Activated naive CD4-positive, alpha-beta T cell (primary cell): ENCODE measurements at places on chromosomes 12 and 14.

DNA sequence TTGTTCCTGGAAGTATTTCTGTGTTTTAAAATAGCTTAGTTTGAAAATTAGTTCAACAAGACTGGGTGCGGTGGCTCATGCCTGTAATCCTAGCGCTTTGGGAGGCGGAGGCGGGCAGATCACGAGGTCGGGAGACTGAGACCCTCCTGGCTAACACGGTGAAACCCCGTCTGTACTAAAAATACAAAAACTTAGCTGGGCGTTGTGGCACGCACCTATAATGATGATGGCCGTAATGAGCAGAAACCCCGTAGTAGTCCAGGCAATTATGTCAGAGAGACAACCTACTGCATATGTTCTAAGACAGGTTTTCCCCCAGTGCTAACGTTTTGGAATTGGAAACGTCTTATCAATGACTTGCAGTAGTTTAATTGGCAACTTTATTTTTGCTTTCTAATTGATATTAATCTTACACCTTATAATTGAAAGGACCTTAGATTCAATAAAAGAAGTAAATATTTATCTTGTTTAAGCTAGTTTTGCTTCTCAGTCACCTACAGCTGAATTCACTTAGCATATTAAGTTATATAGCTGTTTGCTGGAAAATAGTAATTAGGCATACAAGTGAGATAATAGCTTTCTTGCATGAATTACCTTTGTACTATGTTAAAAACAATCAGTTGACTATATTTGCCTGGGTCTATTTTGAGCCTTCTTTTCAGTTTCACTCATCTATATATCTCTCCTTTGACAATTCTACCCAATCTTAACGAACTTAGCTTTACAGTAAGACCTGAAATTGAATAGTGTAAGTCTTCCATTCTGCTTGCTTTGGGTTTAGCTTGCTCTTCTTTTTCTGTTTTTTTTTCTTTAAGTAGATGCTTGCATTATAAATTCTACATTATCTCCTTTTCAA is 15.6 kb downstream of the CLECL1 start:
- DNase-seq, result no peak

DNA sequence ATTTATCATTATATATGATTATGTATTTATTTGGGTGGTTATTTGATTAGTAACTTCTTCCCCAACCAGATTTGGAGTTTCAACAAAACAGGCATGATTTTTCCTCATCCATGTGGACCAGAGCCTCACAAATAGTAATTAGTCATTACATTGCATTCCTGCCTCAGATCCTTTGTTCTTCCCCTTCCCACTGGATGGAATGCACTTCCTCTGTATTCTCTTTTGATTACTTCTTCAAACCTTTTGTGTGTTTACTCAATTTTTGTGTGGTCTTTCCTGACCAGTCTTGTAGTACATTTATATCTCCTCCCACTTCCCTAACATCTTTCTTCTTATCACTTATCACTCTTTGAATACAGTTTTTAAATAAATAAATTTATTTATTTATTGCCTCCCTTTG is 15.5 kb downstream of the SYT1 start:
- no peak for DNase-seq

DNA sequence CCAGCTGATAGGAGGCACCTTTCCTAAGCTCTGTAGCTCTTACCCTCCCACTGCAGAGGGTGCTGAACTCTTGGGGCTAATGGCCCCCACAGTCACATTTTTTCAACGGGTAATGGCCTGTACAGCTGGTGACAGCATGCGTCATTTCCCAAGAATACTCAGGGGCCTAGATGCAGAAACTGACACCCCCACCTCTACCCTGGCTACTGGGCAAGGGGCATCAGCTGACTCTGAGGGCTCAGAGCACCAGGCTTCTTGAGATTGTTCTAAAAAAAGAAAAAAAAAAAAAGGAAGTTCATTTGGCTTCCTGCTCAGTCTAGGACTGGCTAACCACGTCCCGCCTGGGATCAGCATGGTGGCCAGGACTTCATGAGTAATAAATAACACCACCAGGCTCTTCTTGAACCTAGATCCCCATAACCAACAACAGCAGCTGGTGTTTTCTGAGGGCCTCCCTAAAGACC is 35.2 kb downstream of the ZFP36L1 start:
- DNase-seq, result no peak

- no peak for DNase-seq
Measured at GRCh38 chr12:93176165-93176564, 201.6 kb upstream of the NUDT4 start.

GRCh38 chr12:46351886-46352650 is 20.5 kb downstream of the SLC38A2 start:
- no peak for DNase-seq

GRCh38 chr12:121781998-121782979 is 11.2 kb downstream of the RHOF start:
- DNase-seq, result no peak

GRCh38 chr14:65906948-65907347 is 494.4 kb downstream of the FUT8 start:
- no peak for DNase-seq

- no peak for DNase-seq
Measured at GRCh38 chr14:64253672-64254071, 40.5 kb downstream of the ESR2 start.

DNA sequence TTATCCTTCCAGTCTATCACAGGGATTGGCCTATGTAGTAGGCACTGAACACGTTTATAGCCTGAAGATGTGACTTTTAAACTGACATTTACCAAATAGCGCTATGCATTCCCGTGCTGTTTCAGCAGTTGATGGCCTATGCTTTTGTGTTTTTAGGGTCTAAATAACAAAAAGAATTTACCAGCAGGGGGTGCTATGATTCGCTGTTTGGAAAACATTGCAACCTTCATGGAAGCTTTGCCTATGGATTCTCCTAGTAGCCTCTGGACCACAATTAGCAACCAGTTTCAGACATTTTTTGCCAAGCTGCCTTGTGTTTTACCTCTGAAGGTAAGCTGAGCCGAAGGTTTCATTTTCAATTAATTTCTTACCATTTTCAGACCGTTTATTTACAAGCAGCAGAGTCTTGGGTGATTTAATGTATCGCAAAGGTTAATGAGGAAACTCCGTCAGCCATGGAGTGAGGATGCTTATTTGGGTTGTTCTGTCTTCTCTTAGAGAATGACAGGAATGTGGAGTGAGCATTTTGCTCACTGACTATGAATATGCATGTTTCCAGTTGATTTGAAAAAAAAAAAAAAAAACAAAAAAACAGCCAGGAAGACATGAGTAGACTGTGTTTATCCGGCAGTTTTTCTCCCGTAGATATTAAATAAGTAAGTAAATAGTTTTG is 133.1 kb downstream of the PRIMA1 start:
- no peak for DNase-seq

GRCh38 chr12:117101953-117102799 is 3.0 kb upstream of the TESC start:
- DNase-seq, result no peak

DNA sequence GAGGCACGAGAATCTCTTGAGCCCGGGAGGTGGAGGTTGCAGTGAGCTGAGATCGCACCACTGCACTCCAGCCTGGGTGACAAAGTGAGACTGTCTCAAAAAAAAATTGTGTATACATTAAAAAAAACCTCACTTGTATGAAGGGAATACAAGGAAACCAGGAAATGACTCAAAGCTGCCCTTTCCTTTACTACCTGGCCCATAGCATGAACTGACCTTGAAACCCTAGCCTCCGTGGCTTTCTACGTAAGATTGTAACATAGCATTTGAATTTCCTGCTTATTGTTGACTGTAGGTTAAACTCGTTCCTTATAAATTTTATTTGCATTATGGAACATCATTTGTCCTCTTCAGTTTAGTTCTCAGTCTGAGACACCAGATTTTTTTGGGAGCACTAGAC is 9.1 kb upstream of the DDX47 start:
- DNase-seq, result no peak

DNA sequence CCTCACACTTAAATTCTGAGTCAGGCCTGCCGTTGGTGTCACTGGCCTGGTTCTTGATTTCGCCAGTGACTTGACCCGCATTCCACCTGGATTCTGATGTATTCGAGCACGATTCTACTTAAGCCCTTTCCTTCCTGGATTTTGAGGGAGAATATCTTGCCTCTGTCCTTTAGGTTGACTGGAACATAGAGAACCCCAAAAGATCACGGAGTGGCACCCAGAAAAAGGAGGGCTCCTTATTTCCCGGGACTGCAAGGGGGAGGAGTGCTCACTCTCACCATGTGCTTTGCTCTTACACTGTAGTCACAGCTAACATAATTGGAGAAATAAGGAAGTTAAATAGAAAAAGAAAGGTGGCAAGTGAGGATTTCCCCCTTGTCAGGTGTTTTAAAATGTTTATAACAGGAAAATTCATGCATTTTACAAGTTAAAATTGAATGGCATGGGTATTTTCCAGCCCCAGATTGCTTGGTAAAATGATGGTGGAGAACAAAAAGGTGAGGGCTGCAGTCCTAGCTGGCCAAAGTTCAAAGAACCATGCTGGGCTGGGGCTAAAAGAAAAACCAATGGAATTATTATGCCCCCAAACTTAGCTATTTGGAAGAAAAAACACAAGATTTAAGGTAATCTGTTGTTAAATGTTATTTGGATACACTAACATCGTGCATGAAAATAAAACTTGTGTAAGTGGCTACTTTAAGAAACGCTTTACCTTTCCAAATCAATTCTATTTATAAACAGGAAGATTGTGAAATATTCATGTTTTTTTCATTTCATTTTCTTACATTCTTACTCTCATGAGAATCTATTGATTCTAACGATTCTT is 8.9 kb downstream of the FOXA1 start:
- DNase-seq, result no peak

DNA sequence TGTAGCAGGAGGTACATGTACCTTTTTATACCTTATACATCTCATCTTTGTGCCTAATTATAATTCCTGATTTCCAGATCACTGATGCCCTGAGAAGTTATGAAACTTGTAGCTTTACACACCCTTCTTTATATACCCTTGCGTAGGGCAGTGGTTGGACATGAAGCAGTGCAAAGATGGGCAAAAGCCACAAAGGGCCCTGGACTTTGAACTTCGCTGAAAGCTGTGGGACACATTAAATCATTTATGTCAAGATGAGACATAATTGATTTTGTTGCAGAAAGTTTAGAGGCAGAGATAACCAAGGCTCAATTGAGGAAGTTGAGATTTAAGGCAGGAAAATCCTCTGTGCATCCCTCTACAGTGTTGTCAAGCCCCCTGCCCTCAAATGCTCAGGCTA is 170.0 kb downstream of the SLC2A13 start:
- no peak for DNase-seq

DNA sequence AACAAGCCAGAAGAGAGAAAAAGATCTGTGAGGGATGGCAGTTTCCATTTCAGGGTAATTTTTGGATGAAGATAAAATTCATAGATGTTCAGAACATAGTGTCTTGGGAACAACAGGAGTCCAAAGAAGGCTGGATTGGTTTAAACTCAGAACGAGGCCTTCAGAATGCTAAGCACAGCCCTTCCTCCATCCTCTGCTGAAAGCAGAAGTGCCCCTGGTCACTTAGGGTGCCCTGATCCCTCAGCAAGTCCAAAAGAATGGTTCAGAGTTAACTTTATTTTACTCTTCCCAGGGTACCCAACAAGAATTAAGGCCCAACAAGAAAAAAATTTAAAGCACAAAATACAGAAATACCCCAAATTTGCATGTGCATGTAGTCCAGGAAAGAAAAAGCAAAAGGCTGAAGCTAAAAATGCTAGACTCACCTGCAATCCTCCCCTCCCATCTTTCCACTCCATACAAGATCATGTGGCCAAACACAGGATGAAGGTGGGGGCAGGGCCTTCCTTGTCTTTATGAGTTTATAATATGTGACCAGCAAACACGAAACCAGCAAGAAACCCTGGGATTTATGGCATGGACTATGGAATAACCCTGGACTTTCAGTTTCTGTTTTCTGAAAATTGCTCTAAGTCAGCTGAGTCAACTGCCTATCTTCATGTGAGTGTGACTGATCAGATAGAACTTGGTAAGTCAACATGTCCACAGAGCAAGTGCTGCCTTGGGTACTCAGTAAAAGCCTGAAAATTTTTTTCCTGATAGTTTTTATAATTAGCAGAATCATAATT is 21.2 kb downstream of the MAX start:
- no peak for DNase-seq

- no peak for DNase-seq
Measured at GRCh38 chr14:102775855-102776760, 1.1 kb upstream of the TRAF3 start.

- DNase-seq, result no peak
Measured at GRCh38 chr12:62694632-62695031, 228.0 kb downstream of the MON2 start.

DNA sequence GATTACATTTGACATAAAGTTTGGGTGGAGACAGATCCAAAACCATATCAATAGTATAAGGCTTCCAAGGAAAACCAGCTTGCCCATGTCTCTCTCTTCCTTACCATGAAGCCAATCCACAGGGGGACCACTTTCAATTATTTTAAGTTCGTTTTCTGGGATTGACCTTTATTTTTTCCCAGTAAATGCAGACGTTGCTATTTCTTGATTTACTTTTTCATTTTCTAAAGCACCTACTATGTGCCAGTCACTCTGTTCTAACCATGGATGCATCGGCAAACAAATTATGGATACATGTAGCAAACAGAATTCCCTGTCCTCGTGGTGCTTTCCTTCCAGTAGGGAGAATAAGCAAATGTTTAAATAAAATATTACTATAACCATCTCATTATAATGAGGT is 65.8 kb upstream of the KCNA1 start:
- DNase-seq, result no peak

DNA sequence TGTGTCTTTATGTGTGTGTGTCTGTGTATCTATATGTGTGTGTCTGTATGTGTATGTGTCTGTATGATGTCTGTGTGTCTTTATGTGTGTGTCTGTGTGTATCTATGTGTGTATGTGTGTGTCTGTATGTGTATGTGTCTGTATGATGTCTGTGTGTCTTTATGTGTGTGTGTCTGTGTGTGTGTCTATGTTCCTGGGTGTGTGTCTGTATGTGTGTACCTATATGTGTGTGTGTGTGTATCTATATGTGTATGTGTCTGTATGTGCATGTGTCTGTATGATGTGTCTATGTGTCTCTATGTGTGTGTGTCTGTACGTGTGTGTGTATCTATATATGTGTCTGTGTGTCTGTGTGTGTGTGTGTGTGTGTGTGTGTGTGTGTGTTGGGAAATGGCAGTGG is 19.0 kb upstream of the CD9 start:
- no peak for DNase-seq

GRCh38 chr12:29609431-29610215 is 112.1 kb upstream of the OVCH1 start:
- no peak for DNase-seq

GRCh38 chr12:52867642-52868041 is 18.8 kb upstream of the KRT78 start:
- DNase-seq, result no peak

- DNase-seq, result no peak
Measured at GRCh38 chr14:77258566-77258965, 12.4 kb downstream of the NGB start.
